ENCODE measurements at places on chromosomes 1 and 21. TPM values are rescaled to one million over a fixed set of nuclear protein-coding genes. Genes with fewer than 3 reads are reported as not detected.

Gene TMEM51
- total RNA-seq = 0.61 TPM

Gene TMEM61
- total RNA-seq = not detected

Gene MYOC
- total RNA-seq = not detected

Gene NEXN
- total RNA-seq = 0.47 TPM

Gene MIXL1
- not detected for total RNA-seq

Gene WNT9A
- total RNA-seq = 0.15 TPM

Gene CHRM3
- total RNA-seq = 0.09 TPM

Gene BSND
- not detected for total RNA-seq

- H3K4me3 ChIP-seq = no peak overlapping the region
- no peaks in the 10 kb centered on the region for H3K27me3 ChIP-seq
- no peak for DNase-seq
- H3K36me3 ChIP-seq = no peaks in the 10 kb centered on the region
- no peak overlapping the region for H3K27ac ChIP-seq
These were observed 4.3 kb downstream of the IL22RA1 start for GRCh38 chr1:24138476-24139221.

- H3K27me3 ChIP-seq = no peaks in the 10 kb centered on the region
- no peak overlapping the region for H3K4me3 ChIP-seq
- peaks cover 18% of the 10 kb centered on the region for H3K4me1 ChIP-seq
These were observed 63.3 kb downstream of the ASH1L start for GRCh38 chr1:155499263-155499662.

- H3K4me3 ChIP-seq = no peak overlapping the region
- H3K4me1 ChIP-seq = no peaks in the 10 kb centered on the region
- no peak overlapping the region for H3K27ac ChIP-seq
These were observed 25.9 kb downstream of the GIPC2 start for GRCh38 chr1:78071696-78072095.

- peak overlapping the region; percentile 30 for H3K27ac ChIP-seq
- no peak for DNase-seq
- no peak overlapping the region for H3K4me3 ChIP-seq
- H3K27me3 ChIP-seq = no peaks in the 10 kb centered on the region
- no peaks in the 10 kb centered on the region for H3K4me1 ChIP-seq
- H3K36me3 ChIP-seq = peaks cover 86% of the 10 kb centered on the region
These were observed 19.5 kb downstream of the MAP7D1 start for GRCh38 chr1:36175137-36176095.

GRCh38 chr1:44945967-44946366 lies 40.4 kb downstream of the EIF2B3 start:
- DNase-seq = no peak
- no peaks in the 10 kb centered on the region for H3K27me3 ChIP-seq
- H3K4me1 ChIP-seq = peaks cover 12% of the 10 kb centered on the region

DNA sequence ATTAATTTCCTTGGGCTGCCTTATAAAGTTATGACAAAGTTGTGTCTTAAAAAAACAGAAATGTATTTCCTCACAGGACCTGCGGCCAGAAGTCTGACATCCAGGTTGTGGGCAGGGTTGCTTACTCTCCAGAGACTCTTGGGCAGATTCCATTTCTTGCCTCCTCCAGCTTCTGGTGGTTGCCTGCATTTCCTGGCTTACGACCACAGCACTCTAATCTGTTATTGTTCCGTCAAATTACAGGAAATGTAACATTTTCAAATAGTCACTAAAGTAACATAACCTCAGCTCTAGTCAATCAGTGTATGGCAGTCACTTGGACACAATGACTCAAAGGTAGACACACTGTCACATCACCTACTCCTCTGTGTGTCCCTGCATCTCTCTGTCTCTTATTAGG lies 226.8 kb downstream of the DNAH14 start:
- DNase-seq = no peak
- H3K4me3 ChIP-seq = no peak overlapping the region
- H3K27me3 ChIP-seq = no peaks in the 10 kb centered on the region
- no peaks in the 10 kb centered on the region for H3K4me1 ChIP-seq
- H3K27ac ChIP-seq = no peak overlapping the region
- H3K36me3 ChIP-seq = no peaks in the 10 kb centered on the region

DNA sequence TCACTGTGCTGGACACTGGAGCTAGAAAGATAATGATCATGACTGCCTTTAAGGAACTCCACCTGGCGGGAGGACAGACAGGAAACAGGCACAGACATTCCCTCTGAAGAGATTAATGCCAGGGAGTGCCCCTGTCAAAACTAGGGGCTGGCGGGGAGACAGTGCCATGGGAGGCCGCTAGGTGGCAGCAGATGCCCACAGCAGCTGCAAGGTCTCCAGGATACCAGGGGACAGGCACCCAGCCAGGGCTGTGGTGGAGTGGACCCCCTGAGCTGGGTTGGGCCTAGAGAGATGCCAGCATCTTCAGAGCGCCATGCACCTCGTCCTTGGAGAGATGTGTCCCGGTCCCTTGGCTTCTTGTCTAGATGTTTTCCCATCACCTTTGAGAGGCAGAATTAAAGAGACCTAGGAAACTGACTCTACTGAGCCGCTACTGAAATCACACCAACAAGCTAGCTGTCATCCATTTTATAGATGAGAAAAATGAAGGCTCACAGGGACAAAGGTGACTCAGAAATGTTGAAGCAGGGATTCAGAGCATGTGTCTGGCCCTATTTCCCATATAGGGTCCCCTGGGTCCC lies 3.6 kb downstream of the REN start:
- H3K4me3 ChIP-seq = no peak overlapping the region
- H3K27ac ChIP-seq = no peak overlapping the region
- H3K27me3 ChIP-seq = no peaks in the 10 kb centered on the region
- H3K4me1 ChIP-seq = no peaks in the 10 kb centered on the region

DNA sequence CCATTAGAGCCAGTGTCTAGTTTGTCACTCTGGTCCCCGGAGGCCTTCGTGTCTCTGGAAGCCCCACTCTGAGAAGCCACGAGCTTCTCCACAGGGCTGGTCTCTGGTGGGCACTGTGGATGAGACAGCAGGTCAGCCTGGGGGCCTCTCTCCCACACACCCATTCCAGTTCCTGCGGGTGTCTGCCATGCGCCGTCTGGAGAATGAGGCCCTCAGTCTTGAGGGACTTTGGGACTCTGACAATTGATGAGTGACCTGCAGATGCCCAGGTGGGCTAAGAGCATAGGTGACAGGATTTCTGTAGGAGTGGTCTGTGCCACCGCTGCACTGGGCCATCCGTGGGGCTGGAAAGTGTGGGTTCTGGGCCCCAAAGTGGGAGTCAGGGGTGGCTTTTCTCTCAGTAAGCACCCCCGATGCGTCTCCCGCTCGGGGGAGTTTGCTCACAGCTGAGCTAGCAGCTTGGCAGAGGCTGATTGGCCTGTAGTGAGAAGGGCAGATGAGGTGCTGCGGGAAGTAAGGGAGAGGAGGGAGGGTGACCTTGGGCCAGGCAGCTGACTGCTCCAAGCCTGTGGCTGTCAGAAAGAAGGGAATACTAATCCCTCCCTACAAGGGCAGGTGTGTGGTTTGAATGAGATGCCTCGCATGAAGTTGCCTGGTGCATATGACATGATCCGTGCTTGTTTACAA lies 26.4 kb downstream of the LHX4 start:
- no peaks in the 10 kb centered on the region for H3K4me1 ChIP-seq
- H3K4me3 ChIP-seq = no peak overlapping the region
- H3K36me3 ChIP-seq = no peaks in the 10 kb centered on the region
- no peak for DNase-seq
- H3K27me3 ChIP-seq = peaks cover 4% of the 10 kb centered on the region

DNA sequence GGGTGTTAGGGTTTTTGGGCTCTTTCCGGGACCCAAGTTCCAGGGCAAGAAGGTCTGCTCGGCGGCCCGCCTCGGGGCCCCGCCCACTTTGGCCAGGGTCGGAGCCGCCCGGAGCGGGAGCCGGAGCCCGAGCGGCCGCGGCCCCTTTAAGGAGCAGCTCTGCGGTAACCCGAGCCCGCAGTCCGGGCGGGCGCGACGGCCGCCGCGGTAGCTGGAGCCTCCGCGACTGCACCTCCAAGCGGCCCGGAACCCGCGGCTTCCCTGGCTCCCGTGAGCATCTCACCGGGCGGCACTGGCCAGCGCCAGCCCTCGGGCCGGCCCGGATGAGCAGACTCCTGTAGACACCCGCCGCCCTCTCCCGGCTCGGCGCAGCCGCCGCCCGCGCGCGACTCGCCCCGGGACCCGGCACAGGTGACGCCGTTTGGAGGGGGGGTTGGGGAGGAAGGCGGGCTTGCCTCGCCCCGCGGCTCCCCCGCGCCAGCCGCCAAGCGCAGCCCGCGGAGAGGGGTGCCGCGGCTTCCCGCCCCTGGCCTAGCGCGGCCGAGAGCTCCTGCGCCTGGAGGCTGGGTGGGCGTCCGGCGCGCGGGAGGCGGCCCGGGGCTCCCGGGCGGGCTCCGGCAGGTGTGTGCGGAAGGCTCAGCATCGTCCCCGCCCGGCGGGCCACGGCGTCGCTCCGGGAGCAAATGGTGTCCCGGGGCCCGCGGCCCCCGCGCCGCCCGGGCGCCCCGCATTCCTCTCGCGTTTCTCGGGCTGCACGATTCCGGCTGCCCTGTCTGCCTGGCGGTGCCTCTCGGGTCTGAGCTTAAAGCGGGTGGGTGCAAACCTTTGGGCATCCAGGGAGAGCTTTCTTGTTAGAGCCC lies at the start of gene TLCD4:
Gene TLCD4, plus strand, starts transcription at position 149 of the 860 bp plus-strand sequence. CDS start 26,547 bp downstream, outside the sequence.
- H3K27ac ChIP-seq = no peak within 1 kb of the TSS
- peak within 1 kb of the TSS; percentile 53 for H3K4me3 ChIP-seq
- peaks cover 21% of the 10 kb centered on the region for H3K27me3 ChIP-seq

DNA sequence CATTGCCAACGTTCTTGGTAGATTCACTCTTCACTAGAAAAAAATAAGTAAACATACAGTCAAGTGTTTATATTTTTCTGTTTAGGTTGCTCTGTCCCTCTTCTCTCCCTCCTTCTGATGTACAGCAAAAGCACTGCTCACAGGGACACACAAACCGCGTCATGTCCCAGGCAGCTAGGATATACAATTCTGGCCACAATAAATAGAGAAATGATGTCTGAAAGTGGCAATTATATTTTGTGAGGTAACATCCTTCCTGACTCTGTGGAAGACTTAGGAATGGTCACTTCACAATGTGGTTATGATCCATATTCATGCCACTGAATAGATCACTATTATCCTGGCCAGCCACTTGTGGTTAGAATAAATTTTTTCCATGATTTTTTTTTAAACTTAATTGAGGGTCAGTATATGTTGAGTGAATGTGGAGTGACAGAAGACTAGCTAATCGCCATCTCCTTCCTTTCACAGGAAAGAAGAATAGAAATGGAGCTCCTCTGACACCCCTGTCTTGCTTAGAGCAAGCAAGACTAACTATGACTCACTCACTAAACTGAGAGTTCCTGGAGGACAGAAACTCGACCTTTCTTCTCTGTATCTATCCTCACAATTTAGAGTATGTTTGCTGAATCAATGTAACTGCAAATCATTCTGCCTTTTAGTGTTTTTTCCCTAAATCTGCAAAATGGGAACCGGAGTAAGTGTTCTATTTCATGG lies 54.0 kb downstream of the ZNHIT6 start:
- peaks cover 13% of the 10 kb centered on the region for H3K36me3 ChIP-seq
- H3K27ac ChIP-seq = no peak overlapping the region
- no peak overlapping the region for H3K4me3 ChIP-seq
- H3K27me3 ChIP-seq = no peaks in the 10 kb centered on the region
- H3K4me1 ChIP-seq = no peaks in the 10 kb centered on the region

DNA sequence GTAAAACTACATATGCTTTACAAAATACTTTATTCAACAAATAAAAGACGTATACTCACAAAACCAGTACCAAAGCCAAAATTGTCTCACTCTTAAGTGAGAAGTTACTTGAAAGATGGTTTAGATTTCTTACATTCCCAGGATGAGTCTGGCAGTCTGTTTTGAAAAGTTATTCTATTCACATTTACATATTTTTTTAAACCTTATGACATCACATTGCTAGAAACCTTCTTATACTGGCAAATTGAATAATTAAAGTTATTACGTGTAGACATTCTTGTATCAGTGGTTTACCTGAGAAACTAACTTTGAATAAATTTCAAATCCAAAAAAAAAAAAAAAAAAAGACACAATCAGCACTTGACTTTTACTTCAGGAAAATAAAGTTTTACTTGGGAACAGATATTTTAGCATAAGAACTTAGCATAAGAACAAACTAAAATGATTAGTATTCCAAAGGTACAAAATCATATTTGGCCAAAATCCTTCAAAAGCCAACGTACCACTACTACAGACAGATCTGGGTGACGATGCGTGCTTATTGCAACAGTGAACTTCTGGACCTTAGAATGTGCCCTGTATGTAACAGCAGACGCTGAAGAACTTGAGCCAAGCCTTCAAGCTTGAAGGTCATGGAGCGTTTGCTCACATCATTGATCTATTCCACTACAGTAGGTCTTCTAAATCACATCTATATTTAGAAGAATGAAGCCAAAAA lies 2.5 kb downstream of the CDC42BPA start:
- no peak for DNase-seq
- no peak overlapping the region for H3K4me3 ChIP-seq
- no peak overlapping the region for H3K27ac ChIP-seq
- H3K36me3 ChIP-seq = no peaks in the 10 kb centered on the region
- peaks cover 31% of the 10 kb centered on the region for H3K27me3 ChIP-seq

DNA sequence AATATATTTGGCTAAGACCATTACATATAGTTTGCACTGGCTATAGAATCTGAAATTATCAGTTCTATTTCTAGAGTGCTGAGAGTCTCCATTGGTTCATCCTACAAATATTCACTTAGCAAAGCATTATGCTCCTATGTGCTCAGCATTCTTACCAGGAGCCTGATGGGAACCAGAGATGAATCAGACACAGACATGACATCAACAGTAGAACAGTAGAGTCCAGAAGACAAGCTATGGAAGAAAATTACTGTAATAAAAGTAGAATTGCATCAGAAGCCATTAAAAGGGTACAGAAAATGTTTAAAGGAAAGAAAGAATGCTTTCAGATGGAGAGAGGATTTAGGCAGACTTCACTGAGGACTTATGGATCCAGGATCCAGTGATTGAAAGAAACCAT lies 271.7 kb upstream of the SNX7 start:
- no peak for DNase-seq
- H3K4me3 ChIP-seq = no peak overlapping the region
- no peaks in the 10 kb centered on the region for H3K36me3 ChIP-seq
- no peaks in the 10 kb centered on the region for H3K27me3 ChIP-seq

DNA sequence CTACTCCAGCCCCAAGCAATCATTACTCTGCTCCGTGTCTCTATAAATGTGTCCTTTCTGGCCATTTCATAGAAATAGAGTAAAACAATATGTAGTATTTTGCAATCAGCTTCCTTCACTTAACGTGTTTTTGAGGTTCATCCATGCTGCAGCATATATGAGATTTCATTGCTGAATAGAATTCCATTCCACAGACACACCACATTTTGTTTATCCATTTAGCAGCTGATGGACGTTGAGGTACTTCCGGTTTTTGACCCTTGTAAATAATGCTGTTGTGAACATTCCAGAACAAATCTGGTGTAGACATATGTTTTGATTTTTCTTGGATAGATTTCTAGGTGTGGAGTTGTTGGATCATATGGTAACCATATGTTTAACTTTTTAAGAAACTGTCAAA lies 30.7 kb downstream of the ADAM30 start:
- DNase-seq = no peak
- H3K4me3 ChIP-seq = no peak overlapping the region
- no peaks in the 10 kb centered on the region for H3K4me1 ChIP-seq
- H3K27me3 ChIP-seq = no peaks in the 10 kb centered on the region
- H3K36me3 ChIP-seq = no peaks in the 10 kb centered on the region

GRCh38 chr21:26653430-26653829 lies 80.3 kb upstream of the CYYR1 start:
- H3K4me1 ChIP-seq = no peaks in the 10 kb centered on the region
- H3K27me3 ChIP-seq = no peaks in the 10 kb centered on the region
- no peaks in the 10 kb centered on the region for H3K36me3 ChIP-seq
- H3K4me3 ChIP-seq = no peak overlapping the region
- no peak for DNase-seq

Data from CD4-positive, alpha-beta memory T cell (primary cell).